ENCODE measurements at places on chromosomes 2 and 18. TPM values are rescaled to one million over a fixed set of nuclear protein-coding genes. Genes with fewer than 3 reads are reported as not detected.

Gene POTEJ
- not detected for total RNA-seq

Gene BMPR2
- 13.3 TPM for total RNA-seq

Gene CD207
- not detected for total RNA-seq

Gene GREB1
- total RNA-seq, result 6.6 TPM

Gene ZDBF2
- total RNA-seq, result 4.1 TPM

Gene STAT4
- total RNA-seq, result 4.3 TPM

Gene PSMD1
- 129 TPM for total RNA-seq

Gene DPP10
- total RNA-seq, result 0.64 TPM

Gene PSD4
- 1.4 TPM for total RNA-seq

Gene UGT1A5
- not detected for total RNA-seq

Gene GAREM1
- total RNA-seq, result 10.4 TPM

DNA sequence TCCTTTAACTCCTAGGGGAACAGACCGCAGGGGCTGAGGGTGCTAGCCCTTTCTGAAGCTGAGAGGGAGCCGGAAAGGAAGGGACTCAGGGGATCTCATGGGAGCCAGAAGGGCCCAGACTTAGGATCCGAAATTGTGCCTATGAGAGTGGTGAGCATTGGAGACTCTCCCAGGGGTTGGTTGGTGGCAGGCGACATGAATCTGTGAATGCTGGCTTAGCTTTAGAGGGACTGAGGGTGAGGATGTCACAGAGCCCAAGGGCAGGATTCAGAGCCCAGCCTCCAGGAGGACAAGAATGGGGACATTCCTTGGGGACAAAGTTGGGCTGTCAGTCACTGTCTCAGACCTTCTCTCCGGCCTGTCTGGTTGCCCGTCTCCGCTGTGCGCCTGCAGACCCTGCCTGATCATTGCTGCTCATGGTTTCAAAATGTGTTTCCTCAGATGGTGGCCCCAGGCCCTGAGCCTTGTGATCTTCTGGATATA is 17.5 kb downstream of the GNLY start:
- DNase-seq, result no peak

GRCh38 chr2:38233231-38233983 is 143.7 kb downstream of the ATL2 start:
- DNase-seq, result peak; percentile 63

GRCh38 chr2:25115902-25116301 is 52.5 kb downstream of the POMC start:
- DNase-seq, result no peak

GRCh38 chr2:43196768-43197587 is 29.4 kb downstream of the ZFP36L2 start:
- DNase-seq, result no peak

- no peak for DNase-seq
Observed at GRCh38 chr2:168639441-168639898, 163.0 kb upstream of the NOSTRIN start.

DNA sequence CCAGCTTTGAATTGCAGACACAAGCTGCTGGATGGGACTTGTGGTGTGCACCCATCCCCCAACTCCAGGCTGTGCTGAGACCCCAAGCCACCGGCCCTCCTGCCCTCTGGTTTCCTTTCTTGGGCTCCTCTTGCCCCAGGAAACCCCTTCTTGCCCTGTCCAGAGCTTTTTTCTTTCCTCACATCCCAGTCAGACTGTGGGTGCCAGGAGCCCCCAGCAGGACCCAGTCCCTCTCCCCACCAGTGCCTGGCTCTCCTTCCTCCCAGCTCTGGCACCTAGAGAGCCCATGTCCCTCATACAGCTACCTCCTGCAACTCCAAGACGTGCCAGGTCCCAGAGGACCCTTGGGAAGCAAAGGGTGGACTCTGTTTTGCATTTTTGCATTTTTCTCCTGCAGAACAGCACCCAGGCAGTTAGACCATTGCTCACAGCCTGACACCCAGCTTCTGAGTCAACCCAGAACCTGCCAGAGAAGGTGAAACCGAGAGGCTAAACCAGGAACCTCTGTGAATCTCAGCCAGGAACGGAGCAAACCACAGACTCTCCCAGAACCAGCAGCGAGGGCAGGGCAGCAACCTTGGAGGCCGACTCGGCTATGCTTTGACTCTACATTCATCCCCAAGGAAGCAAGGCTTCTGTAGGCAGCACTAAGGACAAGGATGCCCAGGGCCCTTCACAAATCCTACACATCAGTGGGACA is 221.1 kb downstream of the ANAPC1 start:
- DNase-seq, result no peak

DNA sequence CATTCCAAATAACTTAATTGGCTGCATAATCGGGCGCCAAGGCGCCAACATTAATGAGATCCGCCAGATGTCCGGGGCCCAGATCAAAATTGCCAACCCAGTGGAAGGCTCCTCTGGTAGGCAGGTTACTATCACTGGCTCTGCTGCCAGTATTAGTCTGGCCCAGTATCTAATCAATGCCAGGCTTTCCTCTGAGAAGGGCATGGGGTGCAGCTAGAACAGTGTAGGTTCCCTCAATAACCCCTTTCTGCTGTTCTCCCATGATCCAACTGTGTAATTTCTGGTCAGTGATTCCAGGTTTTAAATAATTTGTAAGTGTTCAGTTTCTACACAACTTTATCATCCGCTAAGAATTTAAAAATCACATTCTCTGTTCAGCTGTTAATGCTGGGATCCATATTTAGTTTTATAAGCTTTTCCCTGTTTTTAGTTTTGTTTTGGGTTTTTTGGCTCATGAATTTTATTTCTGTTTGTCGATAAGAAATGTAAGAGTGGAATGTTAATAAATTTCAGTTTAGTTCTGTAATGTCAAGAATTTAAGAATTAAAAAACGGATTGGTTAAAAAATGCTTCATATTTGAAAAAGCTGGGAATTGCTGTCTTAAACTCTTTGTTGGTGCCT is 1.4 kb downstream of the PCBP1 start:
- no peak for DNase-seq

- DNase-seq, result no peak
Observed at GRCh38 chr2:187532333-187533120, 21.7 kb downstream of the TFPI start.

GRCh38 chr2:201580486-201580885 is 62.8 kb downstream of the TMEM237 start:
- peak; percentile 82 for DNase-seq

GRCh38 chr2:189783451-189783926 is 650 bp downstream of the ORMDL1 start:
- no peak for DNase-seq

- no peak for DNase-seq
Observed at GRCh38 chr2:185316383-185316782, 422.2 kb upstream of the FSIP2 start.

- peak; percentile 17 for DNase-seq
Observed at GRCh38 chr2:28325567-28326468, 66.8 kb upstream of the FOSL2 start.

DNA sequence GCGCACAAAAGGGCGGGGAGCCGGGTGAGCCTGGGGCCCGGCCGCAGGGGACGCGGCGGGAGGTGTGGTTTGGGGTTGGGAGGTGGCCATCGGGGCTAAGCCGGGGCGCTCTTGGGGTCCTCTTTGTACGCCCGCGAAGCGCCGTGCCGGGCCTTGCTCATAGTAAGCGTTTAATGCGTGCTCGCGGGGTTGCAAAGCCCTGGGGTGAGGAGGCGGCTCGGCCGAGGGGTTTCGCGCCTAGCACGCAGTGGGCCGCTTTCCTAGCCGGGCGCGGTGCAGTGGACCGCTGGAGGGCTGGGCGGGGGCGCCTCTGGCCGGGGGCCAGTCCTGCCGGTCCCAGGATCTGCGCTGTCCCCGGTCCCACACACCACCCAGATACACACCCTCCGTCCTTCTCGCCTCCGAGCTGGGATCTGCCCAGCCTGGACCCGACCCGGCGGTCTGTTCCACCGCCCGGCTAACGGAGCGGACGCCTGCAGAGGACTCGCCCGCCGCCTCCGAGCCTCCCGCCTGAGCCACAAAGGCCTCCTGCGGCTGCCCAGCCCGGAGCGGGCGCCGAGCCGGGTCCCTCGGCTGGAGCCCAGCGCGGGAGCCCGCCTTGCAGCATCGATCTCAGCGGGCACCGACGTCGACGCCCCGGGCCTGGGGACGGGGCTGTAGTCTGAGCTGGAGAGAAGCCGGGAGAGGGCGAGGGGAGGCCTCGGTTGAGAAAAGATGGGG is 564 bp downstream of the DPYSL5 start:
- no peak for DNase-seq

- DNase-seq, result no peak
Observed at GRCh38 chr18:54284535-54284934, 15.2 kb downstream of the POLI start.

DNA sequence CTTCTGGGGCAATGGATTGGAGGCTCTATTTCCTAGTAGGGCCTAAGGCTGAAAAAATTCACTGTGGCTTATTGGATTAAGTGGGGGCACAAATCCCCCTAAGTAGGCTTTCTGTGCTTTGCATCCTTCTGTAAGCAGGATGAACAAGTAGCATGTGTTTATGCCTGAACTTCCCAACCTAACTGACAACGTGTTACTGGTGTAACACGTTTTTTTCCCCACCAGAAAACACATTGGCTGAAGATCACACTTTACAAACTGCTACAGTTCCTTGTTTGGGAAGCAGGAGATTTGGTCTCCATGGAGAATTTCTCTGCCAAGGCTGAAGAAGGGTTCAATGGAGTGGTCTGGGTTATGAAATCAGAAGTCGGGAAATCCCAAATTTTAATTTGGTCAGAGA is 7.2 kb upstream of the ITGA6 start:
- DNase-seq, result no peak

DNA sequence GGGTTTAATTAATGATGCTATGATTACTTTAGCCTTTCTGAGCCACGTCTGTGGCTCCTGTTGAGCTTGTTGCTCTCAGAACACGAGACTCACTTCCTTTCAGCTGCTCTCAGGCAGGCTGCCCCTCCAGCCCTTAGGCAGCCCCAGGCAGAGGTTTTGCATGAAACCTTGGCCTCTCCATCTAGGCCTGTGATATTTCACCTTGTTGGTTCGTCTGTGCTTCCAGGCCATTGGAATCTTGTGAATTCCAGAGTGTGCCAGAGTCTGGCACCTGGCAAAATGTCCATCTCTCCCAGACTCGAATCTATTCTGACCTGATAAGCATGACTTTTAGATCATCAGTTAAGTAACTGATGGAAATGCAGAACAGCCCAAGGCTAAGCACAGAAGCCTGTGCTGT is 254.1 kb downstream of the LOXHD1 start:
- no peak for DNase-seq

DNA sequence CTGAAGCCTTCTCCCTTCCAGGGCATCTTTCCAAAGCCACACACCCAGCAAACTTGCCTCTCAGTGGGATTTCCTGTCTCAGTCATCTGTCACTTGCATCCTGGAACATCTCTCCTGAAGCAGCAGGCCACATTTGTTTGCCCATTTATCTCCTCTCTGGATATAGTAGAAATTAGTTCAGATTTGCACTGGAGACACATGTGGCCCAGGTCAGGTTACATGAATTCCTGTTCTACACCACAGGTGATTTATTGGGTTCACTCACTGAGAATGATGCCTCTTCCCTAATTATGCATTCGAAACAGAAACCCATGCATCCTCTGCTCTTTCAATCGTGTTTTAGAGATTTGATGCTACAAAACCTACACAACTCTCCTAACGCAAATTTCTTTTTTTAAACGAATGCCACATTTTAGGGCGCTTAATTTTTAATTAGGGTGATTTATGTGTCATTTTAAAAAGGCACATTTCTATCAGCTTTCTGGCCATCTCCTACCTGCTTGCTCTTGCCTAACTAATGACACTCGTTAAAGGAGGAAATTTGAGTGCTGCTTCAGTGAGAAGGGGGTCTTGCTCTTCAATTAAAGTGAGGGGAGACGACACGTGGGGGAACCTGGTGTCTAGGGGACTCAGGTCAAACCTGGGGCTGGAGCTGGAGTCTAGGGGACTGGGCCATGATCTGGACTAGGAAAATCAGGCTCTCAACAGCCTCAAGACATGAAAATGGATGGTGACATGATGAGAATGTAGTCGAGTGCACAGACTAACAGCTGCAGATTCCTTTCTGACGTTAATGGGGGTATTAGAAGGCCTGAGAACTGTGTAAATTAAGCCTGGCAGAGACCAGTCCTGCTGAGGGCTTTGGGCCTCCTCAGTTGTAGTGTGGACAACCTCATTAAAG is 221.4 kb downstream of the CLIP4 start:
- DNase-seq, result no peak

GRCh38 chr2:15577071-15577735 is 14.5 kb upstream of the DDX1 start:
- peak; percentile 75 for DNase-seq

DNA sequence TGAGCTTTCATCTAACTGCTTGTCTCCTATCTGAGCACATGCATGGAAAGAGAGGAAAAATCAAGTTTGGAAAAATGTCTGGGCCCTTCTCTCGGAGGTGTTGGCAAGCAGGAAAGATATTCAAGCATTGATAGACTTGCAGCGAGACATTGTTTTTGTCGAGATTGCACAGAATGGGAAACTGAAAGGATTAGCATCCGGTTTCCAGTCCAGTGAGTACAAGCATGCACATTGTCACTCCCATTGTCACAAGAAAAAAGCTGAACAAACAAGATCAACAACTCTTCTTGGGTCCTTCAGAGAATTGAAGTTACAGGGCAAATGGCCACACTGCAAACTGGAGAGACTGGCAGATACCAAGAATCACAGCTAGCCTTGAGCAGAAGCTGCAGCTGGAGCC is 19.6 kb upstream of the MC5R start:
- no peak for DNase-seq

DNA sequence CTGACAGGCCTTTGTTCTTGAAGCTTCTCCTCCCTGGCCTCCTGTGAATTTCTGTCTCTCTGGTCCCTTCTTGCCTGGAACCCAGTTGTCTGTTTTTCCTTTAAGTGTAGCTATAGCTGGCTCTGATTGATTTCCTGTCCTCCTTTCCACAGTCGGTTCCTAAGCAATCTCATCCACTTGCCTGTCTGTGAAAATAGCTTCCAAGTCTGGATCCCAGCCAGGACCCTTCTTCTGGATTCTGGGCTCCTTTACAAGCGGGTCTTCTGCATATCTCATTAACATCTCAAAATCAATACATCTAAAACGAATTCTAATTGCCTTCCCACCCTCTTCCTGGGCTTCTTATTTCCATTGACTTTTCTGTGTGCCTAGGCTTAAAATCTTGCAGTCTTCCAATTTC is 124.9 kb downstream of the DAW1 start:
- no peak for DNase-seq

- peak; percentile 90 for DNase-seq
Observed at GRCh38 chr18:400456-400855, 100.0 kb downstream of the COLEC12 start.

- DNase-seq, result peak; percentile 16
Observed at GRCh38 chr2:190714958-190715357, 66.1 kb downstream of the NAB1 start.

- no peak for DNase-seq
Observed at GRCh38 chr2:219419331-219420197, 1.4 kb downstream of the DES start.

- no peak for DNase-seq
Observed at GRCh38 chr2:118582058-118582457, 265.4 kb downstream of the EN1 start.

DNA sequence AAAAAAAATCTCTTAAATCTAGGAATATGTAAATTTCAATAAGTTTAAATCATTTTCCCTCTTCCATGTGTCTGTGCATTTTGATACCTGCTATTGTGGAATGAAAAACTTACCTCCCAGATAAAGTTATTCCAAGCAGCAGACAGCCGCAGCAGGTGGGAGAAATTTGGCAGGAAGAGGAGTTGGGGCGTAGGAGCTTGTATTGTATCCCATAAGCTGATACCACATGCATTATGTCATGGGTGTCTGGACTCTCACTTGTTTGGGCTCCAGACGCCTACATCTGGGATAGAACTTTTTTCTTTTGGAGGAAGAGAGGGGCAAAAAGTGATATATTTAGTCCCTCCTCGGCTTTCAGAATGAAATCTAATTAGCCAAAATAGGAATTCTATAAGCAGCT is 59.3 kb upstream of the TCF4 start:
- no peak for DNase-seq

- no peak for DNase-seq
Observed at GRCh38 chr18:77052297-77052982, 80.1 kb downstream of the MBP start.
